ENCODE measurements at places on chromosomes 16 and 17.

DNA sequence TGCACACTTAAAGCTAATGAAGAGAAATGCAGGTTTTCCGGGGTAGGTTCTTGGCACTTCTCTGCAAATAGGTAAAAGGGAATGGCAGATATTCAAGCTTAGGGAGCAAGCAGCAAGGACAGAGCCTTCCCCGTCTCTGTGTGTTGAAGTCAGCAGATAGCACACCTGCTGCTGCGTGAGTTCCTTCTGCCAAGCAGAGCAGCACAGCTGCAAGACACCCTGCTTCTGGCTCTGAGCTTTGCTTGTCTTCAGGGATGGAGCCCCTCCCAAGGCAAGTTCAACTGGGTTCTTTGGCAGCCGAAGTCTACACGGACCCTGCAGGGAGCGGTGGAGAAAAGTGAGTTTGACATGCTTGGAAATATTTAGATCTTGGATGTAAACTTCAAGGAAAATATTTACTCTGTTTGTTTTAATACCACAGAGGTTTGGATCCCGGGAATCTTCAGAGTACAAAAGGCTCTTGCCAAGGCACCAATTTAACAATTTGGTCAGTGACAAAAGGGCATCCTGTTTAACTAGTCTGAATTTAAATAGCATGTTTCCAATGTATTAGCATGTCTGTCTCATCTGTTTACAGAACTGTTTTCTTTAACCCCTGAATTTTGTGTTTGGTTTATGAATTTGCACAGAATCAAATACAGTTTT lies 113.4 kb upstream of the KCNJ16 start:
- no peak for DNase-seq

GRCh38 chr16:17926866-17927399 lies 409.6 kb downstream of the NPIPA8 start:
- DNase-seq = no peak

GRCh38 chr17:75012346-75013091 lies at the start of gene MRPL58:
MRPL58 (plus strand) TSS chr17:75012670; CDS start chr17:75012687, 17 bp downstream.
- DNase-seq = peak; percentile 90

DNA sequence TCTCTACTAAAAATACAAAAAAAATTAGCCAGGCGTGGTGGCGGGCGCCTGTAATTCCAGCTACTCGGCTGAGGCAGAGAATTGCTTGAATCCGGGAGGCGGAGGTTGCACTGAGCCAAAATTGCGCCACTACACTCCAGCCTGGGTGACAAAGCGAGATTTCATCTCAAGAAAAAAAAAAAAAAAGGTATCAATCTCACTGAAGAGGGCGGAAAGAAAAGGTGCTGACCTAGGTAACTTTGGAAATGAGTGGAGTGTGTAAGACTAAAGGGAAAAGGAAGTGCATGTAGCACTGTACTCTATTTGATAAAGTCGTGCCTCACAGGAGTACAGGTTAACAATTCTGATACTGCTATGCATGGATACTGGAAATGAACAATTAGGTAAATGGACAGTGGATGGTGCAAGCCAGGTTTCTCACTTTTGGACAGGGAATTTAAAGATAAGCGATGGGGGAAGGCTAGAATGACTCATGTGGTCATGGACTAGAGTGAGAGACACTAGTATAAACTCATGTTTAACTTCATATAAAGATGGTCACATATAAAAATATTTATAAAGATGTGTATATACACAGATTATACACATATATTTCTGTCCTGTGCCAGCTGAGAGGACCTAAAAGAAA lies 142.9 kb downstream of the CDK5R1 start:
- no peak for DNase-seq

DNA sequence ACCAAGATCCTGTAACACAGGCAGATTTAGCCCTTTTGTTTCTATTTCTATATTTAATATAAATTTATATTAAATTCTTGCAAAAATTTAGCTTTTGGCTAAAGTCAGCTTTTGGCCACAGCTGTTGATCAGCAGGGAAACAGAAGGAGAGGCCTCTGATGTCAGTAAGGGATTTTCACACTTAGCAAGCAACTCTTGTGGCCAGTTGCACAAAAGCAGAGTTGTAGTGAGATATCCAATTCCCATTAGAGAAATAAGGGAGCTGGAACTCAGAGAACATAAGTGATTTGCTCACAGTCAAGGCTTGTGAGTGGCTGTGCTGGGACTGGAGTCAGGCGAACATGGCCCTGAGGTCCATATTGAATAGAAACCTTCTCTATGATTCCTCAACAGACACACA lies 16.7 kb upstream of the HEATR6 start:
- DNase-seq = no peak

GRCh38 chr16:21167360-21167759 lies 8.9 kb downstream of the LDAF1 start:
- no peak for DNase-seq

- DNase-seq = no peak
Measured at GRCh38 chr16:79261481-79261940, 339.0 kb downstream of the MAF start.

DNA sequence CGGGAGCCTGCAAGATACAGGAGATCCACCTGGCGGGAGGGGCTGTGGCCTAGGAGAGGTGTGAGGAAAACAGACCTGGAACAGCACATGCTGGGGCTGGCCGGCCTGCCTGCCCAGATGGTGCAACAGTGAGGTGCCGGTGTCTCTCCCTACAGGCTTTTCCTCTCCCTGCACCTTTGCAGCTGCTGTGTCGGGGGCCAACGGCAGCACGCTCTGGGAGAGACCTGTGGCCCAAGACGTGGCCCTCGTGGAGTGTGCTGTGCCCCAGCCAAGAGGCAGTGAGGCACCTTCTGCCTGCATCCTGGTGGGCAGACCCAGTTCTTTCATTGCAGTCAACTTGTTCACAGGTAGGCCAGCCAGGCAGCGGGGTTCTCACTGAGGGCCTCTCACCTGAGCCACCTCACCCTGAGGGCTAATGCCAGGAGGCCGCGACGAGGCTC lies 15.9 kb downstream of the RGS11 start:
- no peak for DNase-seq

- DNase-seq = no peak
Measured at GRCh38 chr17:33116021-33116551, 124.4 kb downstream of the SPACA3 start.

All from NCI-H774 (cell line).